ENCODE measurements at places on chromosomes 13 and 19.

GRCh38 chr13:32537580-32538142 is 934 bp downstream of the N4BP2L2 start:
- peak; percentile 33 for DNase-seq

DNA sequence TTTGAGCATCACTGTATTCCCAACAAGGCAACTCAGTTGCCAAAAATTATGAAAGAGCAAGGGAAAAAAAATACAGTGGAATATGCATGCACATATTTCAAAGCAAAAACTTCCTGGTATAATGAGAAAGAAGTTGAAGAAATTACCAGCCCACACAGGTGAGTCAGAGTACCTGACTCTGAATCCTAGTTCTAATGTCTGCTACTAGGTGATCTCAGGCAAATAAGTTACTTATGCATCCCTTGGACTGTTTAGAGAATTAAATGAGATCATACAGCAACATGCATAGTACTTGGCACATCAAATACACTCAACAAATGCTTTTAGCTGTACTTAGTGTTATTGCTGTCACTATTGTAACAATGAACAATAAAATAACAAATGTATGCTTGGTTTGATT is 144.9 kb downstream of the MIPEP start:
- DNase-seq = no peak

DNA sequence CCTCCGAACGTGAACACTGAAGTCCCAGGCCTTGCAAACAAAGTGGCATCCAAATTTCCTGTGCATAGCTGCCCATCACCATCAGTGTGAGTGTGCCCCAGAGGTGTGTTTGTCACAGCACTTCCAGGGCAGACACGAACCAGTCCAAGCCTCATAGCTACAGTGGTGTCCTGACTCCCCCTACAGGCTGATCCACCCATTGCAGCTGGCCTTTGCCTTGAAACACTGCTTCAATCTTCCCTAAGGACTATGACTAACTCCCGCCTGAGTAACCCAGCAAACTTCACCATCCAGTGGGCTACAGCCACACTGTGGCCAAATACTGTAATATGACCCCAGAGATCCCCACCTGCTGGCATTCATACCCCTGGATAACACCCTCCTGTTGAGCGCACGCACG is 3.9 kb downstream of the ZNF266 start:
- DNase-seq = peak; percentile 26

- no peak for DNase-seq
Observed at GRCh38 chr19:41637484-41637883, 10.6 kb upstream of the CEACAM4 start.

GRCh38 chr13:111555268-111555808 is 234.9 kb downstream of the TEX29 start:
- no peak for DNase-seq

DNA sequence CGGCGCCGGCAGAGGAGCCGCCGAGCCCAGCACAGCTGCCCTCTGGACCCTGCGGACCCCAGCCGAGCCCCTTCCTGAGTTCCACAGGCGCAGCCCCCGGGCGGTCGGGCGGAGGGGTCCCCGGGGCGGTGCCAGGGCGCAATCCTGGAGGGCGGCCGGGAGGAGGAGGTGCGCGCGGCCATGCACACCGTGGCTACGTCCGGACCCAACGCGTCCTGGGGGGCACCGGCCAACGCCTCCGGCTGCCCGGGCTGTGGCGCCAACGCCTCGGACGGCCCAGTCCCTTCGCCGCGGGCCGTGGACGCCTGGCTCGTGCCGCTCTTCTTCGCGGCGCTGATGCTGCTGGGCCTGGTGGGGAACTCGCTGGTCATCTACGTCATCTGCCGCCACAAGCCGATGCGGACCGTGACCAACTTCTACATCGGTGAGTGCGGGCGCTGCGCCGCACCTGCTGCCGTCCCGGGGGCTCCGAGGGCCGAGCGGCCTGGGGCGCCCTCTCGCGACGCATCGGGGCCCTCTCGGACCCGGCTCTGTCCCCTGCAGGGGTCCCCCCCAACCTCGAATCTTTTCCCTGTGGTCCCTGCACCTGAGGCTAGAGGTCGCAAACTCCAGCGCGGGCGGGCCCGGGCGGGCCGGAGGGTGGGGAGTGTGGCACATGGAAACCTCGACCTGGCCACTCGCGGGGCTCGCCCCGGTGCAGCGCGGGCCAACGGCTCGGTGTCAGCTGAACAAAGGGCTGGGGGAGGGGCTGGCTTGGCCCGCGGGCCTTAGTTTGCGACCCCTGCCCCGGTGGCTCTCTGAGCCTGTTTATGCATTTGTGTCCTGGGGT is at the start of gene KISS1R:
Gene KISS1R, plus strand, starts transcription at position 11 of the 829 bp plus-strand sequence. Its CDS starts 170 bp downstream, at position 181.
- DNase-seq = peak; percentile 55

- no peak for DNase-seq
Observed at GRCh38 chr19:39329948-39330347, 5.9 kb downstream of the GMFG start.

DNA sequence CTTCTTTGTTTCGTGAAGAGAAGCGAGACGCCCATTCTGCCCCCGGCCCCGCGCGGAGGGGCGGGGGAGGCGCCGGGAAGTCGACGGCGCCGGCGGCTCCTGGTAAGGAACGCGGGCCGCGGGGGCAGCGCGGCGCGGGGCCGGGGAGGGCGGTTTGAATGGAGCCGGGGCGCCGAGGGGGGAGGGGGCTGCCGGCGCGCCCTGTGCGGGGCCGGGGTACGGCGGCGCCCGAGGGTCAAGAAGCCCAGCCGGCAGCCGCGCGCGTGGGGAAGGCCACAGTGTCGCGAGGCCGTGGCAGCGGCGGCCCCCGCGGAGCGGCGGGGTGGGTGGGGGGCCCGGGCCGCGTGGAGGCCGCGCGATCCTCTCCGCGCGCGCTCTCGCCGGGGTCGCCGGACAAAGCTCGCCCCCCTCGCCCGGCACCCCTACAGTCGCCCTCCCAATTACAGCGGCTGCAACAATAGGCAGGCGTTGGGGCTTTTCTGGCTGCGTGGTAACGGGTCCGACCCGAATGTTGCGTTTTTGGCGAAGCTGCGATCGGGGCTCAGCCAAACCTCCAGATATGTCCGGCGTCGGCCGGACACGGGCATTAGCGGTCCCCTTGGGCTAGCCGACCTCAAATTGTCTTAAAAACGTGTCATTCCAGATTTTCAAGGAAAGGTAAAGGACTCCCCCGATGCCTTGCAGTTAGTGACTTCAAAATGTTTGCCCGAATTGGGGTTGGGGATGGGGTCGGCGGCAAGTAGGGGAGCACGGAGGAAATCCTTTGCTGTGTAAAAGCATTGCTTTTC is 437 bp downstream of the SMARCA4 start:
- DNase-seq = no peak

GRCh38 chr13:85693889-85694511 is 105.2 kb downstream of the SLITRK6 start:
- no peak for DNase-seq

DNA sequence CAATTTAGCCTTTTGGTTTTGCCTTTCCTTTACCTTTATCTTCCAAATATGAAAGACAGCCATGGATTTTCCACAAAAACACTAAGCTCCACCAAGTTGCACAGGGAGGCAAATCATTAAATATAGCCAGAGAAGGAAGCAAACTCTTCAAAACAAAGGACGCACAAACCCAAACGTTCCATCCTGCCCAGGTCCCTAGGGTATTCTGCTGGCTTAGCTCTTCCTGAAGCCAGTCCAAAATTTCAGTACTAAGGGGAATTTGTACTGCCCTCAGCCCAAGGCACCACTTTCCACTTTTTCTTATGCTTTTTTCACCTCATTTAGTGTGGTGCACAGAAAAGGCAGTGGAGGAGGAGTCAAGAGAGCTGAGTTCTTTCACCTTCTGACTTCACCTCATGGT is 169.9 kb downstream of the FLT1 start:
- no peak for DNase-seq

- no peak for DNase-seq
Observed at GRCh38 chr13:97460004-97460775, 26.2 kb downstream of the RAP2A start.

DNA sequence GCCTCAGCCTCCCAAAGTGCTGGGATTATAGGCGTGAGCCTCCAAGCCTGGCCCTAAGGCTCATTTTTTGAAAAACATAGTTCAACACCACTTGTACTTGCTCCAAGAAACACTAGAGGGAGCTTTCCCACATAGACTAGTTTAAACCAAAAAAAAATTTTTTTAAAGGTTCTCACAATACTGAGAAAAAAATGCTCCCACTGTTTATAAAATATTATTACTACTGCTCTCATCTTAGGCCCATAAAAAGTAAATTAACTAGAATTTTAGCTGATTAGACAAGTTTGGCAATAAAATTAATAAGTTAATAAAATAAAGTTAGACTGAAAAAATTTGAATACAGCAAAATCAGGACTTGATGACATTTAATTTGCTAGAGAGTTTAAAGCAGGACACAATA is 109.5 kb downstream of the TBC1D4 start:
- DNase-seq = peak; percentile 55

DNA sequence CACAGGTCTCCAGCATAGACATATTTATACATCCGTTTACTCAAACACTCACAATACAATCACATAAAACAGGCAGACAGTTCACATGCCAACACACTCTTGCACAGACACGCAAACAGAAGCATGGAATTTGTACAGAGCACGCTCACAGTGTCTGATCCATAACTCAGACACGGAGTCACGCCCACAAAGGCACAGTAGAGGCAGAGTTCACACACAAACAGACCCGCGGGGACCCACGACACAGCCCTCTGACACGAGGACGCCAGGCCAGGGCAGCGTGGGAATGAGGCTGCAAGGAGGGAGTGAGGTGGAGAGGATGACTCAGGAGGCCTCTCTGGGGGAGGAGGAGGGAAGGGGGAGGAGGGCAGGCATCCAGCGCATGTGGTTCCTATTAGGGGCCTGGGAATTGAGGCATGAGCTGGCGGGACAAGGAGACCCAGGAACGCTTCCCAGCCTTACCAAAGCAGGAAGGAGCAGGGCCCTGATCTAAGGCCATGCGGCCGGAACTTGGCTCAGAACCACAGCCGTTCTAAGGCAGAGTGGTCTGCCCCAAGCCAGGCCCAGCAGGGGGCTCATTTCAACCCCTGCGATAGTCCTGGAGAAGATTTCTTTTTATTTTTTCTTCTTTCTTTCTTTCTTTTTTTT is 9.1 kb upstream of the OLFM2 start:
- DNase-seq = no peak

GRCh38 chr19:18419699-18420460 is 682 bp downstream of the SSBP4 start:
- peak; percentile 53 for DNase-seq

DNA sequence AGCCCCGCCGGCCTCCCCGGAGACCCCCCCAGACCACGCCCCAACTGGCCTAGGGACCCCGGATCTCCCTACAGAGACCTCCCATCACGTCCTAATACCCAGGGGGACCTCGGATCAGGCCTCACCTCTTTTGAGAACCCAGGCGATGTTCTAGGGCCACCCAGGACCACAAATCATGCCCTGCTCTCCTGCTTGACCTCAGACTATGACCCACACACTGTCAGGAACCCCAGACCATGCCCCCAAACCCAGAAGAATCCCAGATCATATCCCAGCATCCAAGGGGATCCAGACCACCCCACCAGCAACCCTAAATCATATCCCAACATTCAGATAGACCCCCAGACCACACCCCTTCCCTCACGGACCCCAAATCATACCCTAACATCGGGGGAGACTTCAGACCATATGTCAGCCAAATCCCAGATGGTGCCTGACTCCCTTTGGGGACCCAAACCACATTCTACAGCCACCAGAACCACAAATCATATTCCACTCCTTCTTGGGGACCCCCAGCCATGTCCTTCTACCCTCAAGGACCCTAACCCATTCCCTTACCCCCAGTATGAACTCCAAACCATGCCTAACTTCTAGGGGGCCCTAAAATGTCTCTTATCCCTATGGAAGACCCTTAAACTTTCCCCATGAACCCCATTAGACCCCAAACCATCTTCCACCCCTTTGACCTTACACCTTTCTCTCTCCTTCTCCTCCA is 611 bp upstream of the LRFN1 start:
- DNase-seq = no peak

GRCh38 chr13:72823081-72823480 is 41.1 kb downstream of the PIBF1 start:
- DNase-seq = no peak

- DNase-seq = no peak
Observed at GRCh38 chr19:57028804-57029525, 90.8 kb upstream of the USP29 start.

- DNase-seq = no peak
Observed at GRCh38 chr13:25490236-25490635, 118.5 kb downstream of the ATP8A2 start.

- DNase-seq = no peak
Observed at GRCh38 chr13:67048084-67048820, 181.9 kb downstream of the PCDH9 start.

- no peak for DNase-seq
Observed at GRCh38 chr13:58953638-58954037, 1210.1 kb downstream of the DIAPH3 start.

DNA sequence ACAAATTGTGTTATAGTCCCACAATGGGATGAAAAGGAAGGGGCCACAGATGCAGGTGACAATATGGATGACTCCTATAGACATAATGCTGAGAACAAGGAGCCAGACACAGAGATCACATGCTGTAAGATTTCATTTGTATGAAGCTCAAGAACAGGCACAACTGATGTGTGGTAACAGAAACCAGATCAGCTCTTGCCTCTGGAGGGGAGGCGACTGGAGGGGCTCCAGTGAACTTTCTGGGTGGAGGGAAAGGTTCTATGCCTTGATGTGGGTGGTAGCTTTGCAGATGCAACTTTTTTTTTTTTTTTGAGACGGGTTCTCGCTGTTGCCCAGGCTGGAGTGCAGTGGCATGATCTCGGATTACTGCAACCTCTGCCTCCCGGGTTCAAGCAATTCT is 6.0 kb upstream of the RABAC1 start:
- DNase-seq = no peak

GRCh38 chr19:36169084-36169760 is 17.0 kb upstream of the COX7A1 start:
- no peak for DNase-seq

- DNase-seq = no peak
Observed at GRCh38 chr13:46377554-46377953, 9.5 kb downstream of the RUBCNL start.

DNA sequence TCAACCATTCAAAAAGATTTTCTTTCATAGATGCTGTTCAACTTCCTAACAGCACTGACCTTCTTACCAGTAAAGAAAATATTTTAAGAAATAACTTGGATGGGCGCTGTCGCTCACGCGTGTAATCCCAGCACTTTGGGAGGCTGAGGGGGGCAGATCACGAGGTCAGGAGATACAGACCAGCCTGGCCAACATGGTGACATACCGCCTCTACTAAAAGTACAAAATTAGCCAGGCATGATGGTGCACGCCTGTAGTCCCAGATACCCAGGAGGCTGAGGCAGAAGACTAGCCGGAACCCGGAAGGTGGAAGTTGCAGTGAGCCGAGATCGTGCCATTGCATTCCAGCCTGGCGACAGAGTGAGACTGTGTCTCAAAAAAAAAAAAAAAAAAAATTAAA is 865.7 kb upstream of the SLC10A2 start:
- DNase-seq = no peak

All from CD4-positive, alpha-beta T cell treated with Interleukin-2 at 100 ng/mL for 4 hours (primary cell).